ENCODE measurements at places on chromosomes 1 and 21.

- no peak for DNase-seq
These were observed 391.8 kb downstream of the DISC1 start for GRCh38 chr1:232018231-232019025.

DNA sequence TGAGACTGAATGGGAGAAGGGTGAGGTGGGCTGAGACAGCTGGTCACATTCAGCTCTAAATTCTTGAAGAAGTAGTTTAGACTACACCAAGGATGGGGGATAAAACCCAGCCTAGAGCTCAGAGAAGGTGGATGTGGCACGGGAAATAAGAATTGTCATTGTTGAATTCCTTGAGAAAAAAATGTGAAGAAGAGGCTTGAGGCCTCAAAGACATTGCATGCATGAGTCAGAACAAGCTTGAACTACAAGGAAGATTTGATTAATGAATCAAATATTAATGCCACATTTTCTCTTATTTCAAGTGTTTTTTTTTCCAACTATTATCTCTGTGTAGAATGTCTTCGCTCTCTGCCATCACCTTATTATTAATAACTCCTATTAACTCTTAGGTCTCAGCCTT, 58.9 kb downstream of the MAP3K7CL start:
- no peak for DNase-seq

DNA sequence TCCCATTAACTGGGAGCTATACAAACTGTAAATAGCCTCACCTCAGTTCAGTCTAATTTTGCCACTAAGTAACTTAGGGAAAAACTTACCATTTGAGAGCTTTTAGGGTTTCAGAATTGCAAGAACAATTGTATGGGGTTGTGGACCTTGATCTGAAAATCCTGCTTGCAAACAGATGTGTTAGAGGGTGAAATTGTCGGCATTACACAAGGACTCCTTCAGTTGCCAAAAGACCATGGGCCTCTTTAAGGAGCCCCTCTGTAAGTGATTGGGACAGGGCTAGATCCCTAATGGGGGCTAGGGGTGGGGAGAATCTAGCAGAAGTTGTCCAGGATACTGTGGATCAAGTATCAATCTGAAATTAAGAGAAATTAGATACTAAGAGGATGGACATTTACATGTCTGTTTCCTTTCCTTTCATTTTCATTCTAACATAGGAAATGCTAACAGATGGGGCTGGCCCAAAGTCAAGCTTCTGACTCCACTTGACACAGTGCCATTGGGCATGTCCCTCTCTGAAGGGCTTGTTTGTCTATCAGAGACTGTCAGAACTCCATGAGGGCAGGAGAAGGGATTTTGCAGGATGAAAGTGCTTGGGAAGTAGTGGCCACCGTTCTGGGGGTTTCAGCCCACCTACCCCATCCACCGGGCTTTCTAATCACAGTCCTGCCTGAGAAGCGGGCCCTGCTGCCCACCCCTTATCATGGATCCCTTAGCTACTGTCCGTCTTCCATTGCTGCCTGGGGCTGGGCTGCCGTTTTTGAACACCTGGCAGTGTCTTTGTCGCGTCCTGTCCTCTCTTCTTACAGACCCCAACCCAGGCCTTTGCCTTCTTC, 54.7 kb downstream of the STUM start:
- DNase-seq: no peak

DNA sequence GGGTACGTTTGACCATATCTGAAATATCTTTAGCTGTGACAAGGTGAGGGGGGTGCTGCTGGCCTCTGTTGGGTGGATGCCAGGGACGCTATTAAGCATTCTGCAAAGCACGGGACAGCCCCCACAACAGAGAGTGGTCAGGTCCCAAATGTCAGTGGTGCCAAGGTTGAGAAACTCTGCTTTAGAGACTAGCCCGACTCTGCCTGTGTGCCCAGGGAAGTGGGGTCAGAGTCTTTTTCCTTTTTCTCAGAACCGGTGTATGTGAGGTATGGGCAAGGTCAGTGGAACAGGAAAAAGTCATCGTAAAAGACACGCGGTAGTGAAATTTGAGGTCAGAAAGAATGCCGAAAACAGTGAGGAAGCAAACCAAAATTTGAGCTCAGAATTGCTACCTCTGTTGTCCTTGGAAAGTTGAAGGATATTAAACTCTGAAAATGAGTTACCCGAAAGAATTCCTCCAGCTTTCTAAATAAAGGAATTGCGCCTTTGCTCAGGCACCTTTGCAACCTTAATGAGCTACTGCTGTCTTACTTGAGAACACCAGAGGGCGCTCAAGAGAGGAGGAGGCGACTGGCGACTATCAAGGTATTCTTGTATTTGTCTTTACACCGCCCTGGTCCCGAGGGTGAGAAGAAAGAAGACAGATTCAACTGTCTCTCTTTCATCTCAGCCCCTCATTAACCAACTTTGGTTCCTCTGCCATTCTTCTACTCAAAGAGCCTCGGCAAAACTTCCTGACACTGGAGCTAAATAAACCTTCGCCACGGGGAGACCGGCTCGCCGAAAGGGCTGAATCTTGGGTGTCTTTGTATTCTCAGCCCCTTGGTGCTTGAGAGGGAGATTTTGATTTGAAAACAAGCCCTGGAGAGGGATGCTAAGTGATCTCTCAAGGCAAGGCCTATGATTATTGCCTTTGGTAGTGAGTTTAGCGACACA, 85.4 kb upstream of the OLIG2 start:
- no peak for DNase-seq

DNA sequence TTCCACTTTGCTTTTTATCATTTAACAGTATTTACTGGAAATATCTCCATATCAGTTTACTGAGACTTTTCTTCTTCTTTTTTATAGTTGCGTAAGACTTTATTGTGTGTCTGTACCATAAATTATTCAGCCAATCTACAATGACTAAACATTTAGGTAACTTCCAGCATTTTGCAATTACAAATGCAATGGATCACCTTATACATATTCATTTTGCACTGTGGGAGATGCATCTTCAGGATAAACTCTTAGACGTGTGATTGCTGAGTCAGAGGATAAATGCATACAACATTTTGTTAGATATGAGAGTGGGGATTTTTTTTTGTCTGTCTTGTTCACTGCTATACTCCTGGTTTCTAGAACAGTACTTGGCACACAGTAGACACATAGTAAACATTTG, 95.7 kb upstream of the GCLM start:
- DNase-seq: no peak

- no peak for DNase-seq
These were observed 40.4 kb downstream of the UBR4 start for GRCh38 chr1:19169642-19170041.

DNA sequence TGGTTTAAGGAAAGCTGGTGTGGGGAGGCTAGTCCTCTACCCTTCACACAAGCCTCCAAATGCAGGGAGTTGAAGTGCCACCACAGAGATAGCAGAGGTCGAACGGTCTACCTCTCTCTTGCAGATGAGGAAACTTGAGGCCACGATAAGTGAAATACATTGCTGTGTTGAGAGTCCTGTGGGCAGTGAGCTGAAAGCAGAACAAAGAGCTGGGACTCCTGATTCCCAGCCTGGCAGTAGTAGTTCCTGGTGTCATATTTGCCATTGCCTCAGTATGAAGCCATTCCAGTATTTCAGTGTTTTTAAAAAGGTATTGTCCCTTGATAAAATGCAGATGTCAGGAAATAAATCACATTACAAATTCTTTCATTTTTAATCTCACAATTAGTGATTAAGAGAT, 28.6 kb downstream of the AK4 start:
- no peak for DNase-seq

DNA sequence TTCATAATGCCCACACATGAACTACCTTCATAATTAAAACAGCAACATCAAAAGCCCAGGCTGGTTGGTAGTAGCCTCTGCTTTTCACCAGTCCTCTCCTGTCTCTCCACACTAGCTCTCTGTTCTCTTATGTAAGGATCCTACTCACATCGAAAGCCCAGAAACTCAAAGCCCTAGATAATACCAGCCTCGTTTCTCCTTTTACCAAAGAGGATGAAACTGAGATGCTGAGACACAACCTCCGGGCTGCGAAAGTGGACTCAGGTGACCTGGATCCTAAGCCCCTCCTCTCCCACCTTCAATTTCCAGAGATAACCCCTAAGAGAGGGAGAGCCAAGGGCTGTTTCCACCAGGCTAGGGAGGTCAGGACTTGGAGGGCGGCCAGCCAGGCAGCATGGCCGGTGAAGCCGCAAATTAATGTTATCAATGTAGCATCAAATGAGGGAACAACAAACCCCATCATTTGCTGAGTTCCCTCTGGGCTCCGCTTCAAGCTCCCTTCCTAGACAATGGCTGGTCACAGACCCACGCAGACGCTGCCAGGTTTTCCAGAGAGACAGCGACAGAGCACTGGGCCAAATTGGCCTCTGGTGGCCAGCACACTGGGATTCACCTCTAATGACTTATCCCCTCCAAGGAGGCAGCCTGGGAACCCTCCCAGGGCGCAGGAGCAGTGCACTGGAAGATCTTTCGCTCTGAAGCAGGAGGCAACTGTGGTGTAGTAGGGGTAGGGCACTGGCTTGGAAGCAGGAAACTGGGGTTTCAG, 20.7 kb upstream of the STMN1 start:
- no peak for DNase-seq

GRCh38 chr1:198937231-198938031, 298.6 kb downstream of the PTPRC start:
- peak; percentile 35 for DNase-seq

DNA sequence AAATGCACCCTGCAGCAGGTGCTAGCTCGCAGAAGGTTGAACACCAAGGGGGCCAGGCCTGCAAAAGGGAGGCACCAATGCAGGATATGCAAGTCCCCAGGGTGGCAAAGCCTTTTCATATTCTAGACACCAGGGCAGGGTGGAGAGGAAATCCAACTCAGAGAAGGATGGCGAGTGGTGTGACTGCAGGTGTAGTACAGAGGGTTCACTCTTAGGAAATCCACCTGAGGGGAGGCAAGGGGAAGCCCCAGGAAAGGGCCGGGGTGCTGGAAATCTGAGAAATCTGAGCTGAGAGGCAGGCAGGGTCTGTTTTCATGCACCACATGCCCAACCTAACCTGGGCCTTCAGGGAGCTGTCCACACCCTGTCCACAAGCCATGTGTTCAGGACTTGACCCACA, 163.2 kb upstream of the CTTNBP2NL start:
- DNase-seq: no peak

- no peak for DNase-seq
These were observed 55.4 kb downstream of the RUNX3 start for GRCh38 chr1:24874611-24875234.

DNA sequence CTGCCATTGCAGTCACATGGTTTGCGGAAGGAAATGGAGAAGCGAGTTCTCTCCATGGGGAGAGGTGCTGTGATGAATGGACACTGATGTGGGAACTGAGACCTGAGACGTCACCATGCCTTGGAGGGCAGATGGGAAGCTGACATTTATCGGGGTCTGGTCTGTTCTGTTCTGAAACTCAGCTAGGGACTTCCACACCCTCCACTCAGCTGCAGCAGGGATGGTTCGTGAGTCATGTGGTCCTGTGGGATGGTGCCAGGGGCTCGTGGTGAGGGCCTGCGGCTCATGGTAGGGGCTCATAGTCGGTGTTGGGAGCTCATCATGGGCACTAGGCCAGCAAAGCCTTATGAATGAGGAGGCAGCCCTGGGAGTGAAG, 6.1 kb downstream of the GPR137B start:
- no peak for DNase-seq

- DNase-seq: peak; percentile 25
These were observed 423.9 kb downstream of the DSCAM start for GRCh38 chr21:40422896-40423635.

DNA sequence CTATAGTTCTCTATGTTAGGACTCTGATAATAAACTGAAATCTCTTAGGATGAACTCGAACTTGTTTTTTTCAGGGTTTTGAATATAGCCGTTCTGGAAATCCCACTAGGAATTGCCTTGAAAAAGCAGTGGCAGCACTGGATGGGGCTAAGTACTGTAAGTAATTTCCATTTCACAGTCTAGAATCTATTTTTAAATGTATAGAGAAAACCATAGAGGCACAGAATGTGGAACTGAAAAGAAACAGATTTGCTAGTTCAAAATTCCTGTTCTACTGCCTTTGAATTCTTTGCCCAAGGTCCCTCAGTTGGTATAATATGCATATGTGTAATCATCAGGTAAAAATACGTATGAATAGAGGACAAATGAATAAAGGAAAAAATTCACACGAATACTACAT, 4.8 kb downstream of the CTH start:
- DNase-seq: no peak

- no peak for DNase-seq
These were observed 96.7 kb downstream of the NGF start for GRCh38 chr1:115241309-115241708.

DNA sequence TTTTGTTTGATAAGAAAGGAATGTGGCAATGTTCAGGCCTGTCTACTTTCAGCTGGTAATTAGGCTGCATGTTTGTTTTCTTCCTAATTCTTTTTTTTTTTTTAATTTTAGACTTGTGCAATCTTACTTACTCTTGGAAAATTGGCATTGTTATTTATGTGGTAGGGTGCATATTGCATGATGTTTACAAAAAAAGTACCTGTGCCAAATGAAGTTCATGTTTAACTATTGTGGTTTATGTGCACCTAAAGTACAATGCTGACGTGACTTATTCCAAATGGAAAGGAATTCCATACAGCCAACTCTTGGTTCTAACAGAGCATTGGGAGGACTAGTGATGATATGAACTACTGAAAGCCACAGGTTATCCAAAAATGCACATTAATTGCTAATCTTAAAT, 51.0 kb downstream of the KCNK2 start:
- no peak for DNase-seq

- no peak for DNase-seq
These were observed 25.8 kb downstream of the SSBP3 start for GRCh38 chr1:54380290-54380882.

- no peak for DNase-seq
These were observed 12.2 kb downstream of the FH start for GRCh38 chr1:241507189-241507863.

GRCh38 chr1:15882665-15883064, 35.2 kb downstream of the SPEN start:
- DNase-seq: no peak

GRCh38 chr1:31249854-31250253, 10.2 kb upstream of the NKAIN1 start:
- DNase-seq: no peak

DNA sequence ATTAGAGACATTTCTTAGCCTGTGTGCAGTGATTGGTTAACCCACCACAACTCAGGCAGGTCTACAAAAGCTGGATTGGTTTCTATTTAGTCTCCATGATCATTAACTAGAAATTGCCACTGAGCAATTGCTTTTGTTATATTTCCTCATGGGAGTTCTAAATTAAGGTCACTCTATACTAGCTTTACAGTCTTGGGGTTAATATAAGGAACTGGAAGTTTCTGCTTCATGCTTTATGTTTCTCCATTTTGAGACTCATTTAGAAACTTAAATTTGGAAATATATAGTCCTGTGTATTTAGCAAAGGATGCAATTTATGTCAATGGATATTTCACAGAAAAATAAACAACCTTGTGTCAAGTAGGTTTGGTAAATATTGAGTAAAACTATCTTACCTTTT, 137.5 kb downstream of the HLX start:
- DNase-seq: no peak

Measured in NCI-H1417 treated with DMSO at 0.1 percent for 48 hours (cell line).